Bone marrow (tissue), 2 donors: ENCODE measurements at places on chromosomes 11 and 22.
A peak's percentile ranks its signal among the peaks of the same experiment; 100 is the strongest.

DNA sequence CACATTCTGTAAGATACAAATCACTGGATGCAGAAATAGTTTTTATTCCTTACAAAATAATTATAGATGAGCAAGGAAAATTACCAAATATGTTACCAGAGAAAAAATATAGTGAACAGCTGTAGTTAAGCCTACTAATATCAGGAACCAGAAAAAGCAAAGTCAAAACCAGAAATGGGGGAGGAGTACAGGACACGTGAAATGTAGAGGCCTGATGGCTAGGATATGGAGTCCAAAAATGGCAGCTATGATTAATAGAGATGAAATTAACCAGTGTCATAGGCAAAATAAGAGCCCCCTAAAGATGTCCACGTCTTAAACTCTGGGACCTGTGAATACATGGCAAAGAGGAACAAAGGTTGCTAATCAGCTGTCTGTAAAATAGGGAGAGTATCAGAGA lies 34.1 kb downstream of the MRE11 start:
- no peak for DNase-seq

- peak; percentile 28 for DNase-seq
Observed at GRCh38 chr11:75380716-75381420, 18.4 kb upstream of the RPS3 start.

DNA sequence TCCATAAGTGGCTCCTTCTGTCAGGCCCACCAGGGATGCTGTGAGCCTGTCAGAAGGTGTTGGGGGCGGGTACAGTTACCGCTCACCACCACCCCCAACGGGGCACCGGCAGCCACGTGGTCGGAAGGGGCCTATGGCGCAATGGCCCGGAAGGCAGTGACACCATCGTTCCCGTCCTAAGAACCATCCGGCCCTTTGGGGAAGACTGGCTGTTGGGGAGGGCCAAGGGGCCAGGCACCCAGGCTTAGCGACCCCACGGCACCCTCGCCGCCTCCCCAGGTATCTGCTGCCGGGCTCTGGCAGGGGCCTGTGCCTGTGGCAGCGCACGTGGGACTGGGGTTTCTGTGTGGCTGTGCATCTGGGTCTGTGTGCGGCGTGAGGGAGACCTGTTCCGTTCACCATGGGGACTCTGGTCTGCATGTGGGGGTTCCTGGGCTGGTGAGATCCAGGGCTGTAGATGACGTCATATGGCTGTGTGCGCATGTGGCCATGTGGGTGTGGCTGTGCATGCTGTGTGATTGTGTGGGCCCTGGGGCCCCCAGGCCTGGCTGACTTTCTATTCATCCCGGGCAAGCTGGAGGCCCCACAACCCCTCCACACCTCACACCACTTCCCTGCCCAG lies 717 bp downstream of the OSM start:
- peak; percentile 73 for DNase-seq

- DNase-seq: no peak
Observed at GRCh38 chr11:117794772-117795629, 2.0 kb downstream of the DSCAML1 start.

- DNase-seq: no peak
Observed at GRCh38 chr22:48941033-48941902, 886.4 kb downstream of the BRD1 start.

DNA sequence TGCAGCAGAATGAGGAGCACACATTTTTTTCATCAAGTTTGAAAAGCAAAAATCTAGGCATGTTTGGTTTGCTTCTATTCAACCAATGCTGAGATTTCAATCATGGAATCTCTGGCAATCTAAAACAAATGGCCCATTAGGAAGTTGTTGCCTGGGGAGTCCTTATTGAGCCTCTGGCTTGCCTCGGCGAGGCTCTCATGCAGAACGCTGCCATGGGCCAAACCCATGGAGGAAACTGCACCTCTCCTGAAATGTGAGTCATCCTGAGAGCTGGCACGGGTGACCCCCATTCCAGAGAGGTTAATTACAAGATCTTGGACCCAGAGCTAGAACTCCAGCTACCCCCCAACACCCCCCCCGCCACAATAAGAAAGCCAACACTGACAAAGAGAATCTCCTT lies 80.7 kb downstream of the MN1 start:
- no peak for DNase-seq

DNA sequence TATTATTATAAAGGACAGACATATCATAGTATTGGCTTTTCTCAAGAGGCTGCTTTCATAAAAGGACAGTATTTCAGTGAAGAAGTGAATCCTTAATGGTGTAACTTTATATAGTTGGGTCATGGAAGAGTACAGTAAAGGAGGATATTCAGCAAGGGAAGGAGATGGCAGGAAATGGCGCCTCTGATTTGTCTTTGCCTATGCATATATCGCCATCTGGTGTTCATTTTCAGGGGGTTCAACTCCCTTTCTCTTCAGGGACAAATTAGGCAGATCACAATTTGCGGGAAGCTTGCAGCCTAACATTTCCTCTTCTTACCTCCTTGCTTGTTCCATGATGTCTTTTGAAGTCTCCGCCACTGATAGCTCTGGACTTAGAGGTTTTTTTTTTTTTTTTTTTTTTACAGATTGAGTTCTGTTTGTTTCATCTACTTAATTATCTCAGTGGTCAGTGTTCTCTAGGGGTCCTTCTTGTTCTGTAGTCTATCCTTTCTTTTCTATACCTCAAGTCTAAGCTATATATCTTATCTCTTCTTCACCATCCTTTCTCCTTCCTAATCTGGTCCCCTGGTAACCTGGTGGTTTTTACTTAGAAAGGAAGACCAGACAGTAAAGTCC lies 21.8 kb upstream of the RRM1 start:
- DNase-seq: peak; percentile 75
